Iris pigment epithelial cell (primary cell): ENCODE measurements at places on chromosomes 16 and 17.

GRCh38 chr17:1511290-1511689, 5.1 kb downstream of the INPP5K start:
- DNase-seq, result peak; percentile 76

DNA sequence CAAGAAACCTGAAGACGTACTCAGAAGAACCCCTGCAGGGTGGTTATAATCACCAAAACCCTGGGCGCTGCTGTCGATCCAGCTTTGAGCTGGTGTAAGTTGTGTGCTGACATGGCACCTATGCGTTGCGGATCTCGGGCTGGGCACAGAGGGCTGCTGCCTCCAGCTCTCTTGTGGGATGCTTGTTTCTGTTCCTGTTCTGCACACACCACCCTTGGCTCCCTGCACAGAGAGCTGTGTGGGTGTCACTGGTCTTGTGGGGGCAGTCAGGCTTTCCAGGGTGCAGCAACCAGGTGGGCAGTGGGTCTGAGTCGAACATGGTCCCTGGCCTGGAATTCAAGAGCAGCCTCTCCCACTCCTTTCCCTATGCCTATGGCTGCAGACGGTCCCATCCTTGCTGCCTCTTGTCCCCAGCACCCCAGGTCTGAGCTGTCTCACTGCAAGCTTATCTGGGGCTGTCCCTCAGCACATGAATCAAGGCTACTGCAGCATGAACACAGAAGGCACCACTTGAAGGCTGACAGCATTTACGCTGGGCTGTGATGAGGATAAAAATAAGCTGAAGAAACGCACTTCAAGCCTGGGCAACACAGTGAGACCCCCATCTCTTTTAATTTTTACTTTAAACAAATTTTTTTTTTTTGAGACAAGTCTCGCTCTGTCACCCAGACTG, 20.1 kb downstream of the ZNF276 start:
- no peak for DNase-seq

DNA sequence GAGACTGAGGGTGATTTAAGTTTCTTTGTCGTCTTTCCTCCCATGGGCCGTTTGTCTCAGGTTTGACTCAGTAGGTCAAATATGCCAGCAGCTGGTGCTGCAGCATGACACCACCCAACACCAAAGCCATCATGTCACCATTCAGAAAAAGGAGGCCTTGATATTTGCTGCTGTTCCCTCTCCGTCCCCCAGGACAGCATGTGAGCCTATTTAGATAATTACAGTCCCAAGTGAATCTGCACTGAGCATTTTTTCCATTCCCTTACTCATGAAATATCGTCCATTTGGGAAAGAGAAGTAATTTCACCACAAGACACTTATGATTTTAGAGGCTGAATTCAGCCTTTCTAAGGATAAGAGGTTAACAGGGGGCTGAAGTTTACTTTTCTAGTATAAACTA, 62.2 kb upstream of the ADORA2B start:
- DNase-seq, result no peak

GRCh38 chr17:14302091-14302430, 1.2 kb downstream of the HS3ST3B1 start:
- DNase-seq, result peak; percentile 67

GRCh38 chr16:10385725-10386516, at the start of gene ATF7IP2:
TSS of gene ATF7IP2 (plus strand) at chr16:10386061. CDS start at chr16:10430621, 44,560 bp downstream.
- DNase-seq, result peak; percentile 95

DNA sequence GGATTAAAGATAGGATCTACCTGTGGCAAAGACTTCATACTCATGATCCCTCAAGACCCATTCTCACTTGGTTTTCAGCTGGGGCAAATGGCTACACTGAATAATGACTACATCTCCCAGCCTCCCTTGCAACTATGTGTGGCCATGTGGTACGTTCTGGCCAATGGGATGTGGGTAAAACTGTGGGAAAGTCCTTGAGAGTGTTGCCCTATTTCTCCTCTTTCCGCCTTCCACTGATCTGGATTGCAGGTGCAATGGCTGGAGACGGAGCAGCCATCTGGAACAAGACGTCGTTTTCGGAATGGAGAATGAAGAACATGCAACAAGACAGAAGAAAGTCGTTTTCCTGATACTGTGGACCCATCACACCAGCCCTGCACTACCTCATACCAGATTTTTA, 48.5 kb downstream of the HAPSTR1 start:
- DNase-seq, result peak; percentile 46

DNA sequence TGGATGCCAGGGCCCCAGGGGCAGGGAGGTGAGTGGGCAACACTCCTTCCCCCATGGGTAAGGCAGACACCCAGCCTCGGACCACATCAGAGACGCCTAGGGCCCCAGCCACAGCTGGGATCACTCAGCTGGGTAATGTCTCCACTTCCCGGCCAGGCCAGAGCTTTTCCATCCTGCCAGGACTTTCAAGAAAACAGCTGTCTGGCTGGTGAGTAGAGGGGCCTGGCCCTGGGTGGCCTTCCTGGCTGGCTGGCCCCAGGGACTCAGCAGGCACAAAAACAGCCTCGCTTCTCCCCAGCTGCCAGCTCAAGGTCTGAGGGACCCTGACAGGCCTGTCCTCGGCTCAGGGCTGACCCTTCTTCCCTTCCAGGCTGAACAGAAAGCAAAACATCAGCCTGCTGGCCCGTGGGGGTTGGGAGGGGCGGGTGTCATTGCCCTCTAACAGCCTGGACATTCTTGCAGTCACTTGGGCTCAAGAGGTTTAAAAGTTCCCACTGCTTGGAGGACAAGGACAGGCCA, 45.3 kb upstream of the JPH3 start:
- DNase-seq, result no peak

DNA sequence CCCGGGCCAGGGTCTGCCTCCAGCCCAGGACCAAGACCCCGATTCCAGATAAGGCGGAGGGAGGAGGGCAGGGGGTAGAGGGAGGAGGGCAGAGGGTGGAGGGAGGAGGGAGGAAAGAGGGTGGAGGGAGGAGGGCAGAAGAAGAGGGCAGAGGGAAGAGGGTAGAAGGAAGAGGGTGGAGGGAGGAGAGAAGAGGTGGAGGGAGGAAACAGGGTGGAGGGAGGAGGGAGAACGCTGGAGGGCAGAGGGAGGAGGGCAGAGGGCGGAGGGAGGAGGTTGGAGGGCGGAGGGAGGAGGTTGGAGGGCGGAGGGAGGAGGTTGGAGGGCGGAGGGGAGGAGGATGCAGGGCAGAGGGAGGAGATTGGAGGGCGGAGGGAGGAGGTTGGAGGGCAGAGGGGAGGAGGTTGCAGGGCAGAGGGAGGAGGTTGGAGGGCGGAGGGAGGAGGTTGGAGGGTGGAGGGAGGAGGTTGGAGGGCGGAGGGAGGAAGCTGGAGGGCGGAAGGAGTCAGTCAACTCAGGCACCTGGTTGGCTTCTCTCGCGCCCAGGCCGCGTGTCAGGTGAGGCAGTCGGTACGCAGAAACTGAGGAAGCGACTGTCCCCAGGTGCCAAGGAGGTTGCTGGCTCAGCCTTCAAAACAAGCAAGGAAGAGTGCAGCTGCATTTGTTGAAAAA, 65.2 kb downstream of the KLHDC4 start:
- DNase-seq, result no peak

GRCh38 chr16:82992786-82993185, 366.0 kb downstream of the CDH13 start:
- DNase-seq, result no peak

- no peak for DNase-seq
These were observed 8.1 kb downstream of the ARHGAP23 start for GRCh38 chr17:38436386-38436785.

DNA sequence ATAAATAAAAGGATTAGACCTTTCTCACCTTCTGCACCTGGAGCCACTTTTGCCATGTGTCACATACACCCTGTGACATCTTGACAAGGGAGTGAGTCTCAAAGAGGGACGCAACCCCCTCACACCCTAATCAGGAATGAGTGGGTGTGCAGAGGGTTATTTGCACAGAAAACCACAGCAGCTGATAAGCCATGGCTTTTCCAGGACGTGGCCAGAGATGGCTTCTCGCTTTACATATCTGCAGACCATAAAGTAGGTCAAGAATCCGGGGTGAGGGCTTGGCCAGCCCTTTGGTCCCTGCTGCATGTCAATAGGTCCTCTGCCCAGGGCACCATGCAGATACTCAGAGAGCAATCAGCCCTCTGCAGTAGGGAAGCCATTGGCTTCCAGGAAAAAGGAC, 2.4 kb upstream of the CD300LF start:
- DNase-seq, result peak; percentile 22

DNA sequence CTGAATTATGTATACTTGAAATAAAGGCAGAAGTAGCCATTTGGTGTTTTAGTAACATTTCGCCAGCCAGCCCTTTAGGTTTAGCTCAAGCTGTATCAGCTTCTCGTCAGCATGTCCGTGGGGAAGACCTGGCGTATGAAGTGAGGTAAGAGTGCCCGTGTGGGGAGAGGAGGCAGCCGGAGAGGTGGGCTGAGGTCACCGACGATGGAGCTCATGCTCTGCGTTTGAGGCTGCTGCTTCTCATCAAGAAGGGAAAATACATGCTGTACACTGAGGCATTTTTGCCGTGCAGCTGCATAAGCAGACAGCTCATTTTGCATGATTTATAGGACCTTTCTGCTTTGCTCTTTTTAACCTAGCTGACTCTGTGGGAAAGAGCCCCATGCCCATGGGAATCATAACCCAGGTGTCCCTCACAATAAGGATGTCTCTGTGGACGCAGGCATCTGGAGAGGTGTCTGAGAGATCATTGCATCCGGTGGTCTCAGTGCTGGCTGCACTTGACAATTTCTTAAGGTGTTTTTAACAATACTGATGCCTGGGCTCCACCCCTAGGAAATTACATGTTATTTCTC, 179.1 kb downstream of the ABCC12 start:
- DNase-seq, result no peak
